ENCODE measurements at places on chromosomes 7 and 10.

GRCh38 chr10:52814506-52814905 is 41.9 kb upstream of the MBL2 start:
- no peak for DNase-seq

- no peak for DNase-seq
These were observed 985.8 kb downstream of the REEP3 start for GRCh38 chr10:64506963-64507362.

- DNase-seq = no peak
These were observed 202.6 kb downstream of the MDFIC start for GRCh38 chr7:115124409-115124939.

GRCh38 chr10:16902606-16903005 is 85.4 kb upstream of the RSU1 start:
- no peak for DNase-seq

GRCh38 chr10:13086056-13086455 is 13.9 kb upstream of the OPTN start:
- no peak for DNase-seq

- no peak for DNase-seq
These were observed 225.1 kb upstream of the GRB10 start for GRCh38 chr7:51007551-51008505.

GRCh38 chr7:29189743-29190201 is 4.8 kb upstream of the CHN2 start:
- DNase-seq = peak; percentile 48

- no peak for DNase-seq
These were observed 151.5 kb downstream of the ANK3 start for GRCh38 chr10:60237977-60238758.

- no peak for DNase-seq
These were observed 16.5 kb downstream of the ANLN start for GRCh38 chr7:36406156-36406555.

DNA sequence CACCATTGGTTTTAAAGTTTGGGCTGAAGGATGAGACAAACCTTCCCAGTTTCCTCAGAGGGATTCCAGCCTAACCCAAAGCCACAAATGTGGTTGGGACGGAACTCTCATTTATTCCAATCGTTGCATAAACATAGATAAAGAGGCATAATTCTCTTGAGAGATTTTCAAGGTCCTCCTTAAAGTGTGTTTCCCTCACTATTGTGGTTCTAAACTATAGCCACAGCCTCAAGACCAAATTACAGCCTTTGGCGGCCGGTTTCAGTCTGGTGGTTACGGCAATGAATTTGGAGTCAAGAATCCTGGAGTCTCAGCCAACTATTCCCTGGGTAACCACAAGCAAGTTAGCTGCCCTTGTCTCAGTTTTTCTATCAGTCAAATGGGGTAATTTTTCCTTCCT is 42.6 kb downstream of the SEM1 start:
- no peak for DNase-seq

- DNase-seq = no peak
These were observed 1.1 kb downstream of the ZYX start for GRCh38 chr7:143382126-143382790.

- DNase-seq = no peak
These were observed 30.7 kb downstream of the TECTB start for GRCh38 chr10:112313911-112314310.
